CD4-positive, alpha-beta T cell treated with Interleukin-12 subunit alpha and Interleukin-12 subunit beta, for 1 hour (primary cell): ENCODE measurements at places on chromosomes 6 and 20.

GRCh38 chr6:79441192-79441591, 96.0 kb downstream of the LCA5 start:
- DNase-seq: no peak

GRCh38 chr6:110180228-110181008, at the start of gene CDC40:
CDC40 (plus strand) TSS chr6:110180427; CDS start chr6:110180445, 18 bp downstream.
- DNase-seq: no peak

DNA sequence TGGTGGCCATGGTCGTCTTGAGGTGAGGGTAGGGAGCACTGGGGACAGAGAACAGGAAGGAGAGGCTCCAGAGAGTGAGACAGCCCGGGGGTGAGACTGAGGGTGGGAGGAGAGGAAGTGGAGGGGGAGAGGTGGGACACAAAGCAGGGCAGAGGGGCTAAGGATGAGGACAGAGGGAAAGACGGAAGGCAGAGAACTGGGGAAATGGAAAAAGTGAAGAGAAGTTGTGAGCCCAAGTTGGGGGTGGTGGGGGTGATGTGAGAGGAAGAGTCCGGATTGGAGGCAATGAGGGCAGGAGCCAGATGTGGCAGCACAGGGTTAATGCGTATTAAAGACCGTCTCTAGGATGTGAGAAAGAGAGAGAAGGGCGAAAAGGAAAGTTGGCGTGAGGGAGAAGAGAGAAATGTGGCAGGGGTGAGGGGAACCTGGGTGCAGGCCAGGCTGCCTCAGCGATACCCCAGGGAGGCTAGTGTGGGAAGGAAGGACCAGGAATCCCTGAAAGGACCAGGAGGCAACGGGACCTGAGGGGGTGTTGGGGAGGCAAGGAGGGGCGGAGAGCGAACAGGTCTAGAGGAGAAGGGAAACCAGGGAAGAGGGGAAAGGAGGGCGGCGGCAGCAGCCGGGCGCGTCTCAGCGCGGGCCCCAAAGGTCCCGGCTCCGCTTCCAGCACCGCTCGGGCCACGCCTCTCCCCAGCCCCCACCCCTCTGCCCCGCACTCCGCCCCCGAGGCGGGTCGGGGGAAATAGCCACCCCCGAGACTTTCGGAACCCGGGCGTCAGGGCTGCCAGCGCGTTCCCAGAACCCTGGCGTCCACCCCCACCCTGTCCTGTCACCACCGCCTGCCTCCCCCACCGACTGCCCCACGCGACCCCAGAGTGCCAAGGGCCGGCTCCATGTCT, at the start of gene PPP1R18:
Gene PPP1R18 (minus strand): TSS at position 637 of the 899 bp plus-strand sequence. CDS start 627 bp downstream, at position 10.
- DNase-seq: peak; percentile 83

DNA sequence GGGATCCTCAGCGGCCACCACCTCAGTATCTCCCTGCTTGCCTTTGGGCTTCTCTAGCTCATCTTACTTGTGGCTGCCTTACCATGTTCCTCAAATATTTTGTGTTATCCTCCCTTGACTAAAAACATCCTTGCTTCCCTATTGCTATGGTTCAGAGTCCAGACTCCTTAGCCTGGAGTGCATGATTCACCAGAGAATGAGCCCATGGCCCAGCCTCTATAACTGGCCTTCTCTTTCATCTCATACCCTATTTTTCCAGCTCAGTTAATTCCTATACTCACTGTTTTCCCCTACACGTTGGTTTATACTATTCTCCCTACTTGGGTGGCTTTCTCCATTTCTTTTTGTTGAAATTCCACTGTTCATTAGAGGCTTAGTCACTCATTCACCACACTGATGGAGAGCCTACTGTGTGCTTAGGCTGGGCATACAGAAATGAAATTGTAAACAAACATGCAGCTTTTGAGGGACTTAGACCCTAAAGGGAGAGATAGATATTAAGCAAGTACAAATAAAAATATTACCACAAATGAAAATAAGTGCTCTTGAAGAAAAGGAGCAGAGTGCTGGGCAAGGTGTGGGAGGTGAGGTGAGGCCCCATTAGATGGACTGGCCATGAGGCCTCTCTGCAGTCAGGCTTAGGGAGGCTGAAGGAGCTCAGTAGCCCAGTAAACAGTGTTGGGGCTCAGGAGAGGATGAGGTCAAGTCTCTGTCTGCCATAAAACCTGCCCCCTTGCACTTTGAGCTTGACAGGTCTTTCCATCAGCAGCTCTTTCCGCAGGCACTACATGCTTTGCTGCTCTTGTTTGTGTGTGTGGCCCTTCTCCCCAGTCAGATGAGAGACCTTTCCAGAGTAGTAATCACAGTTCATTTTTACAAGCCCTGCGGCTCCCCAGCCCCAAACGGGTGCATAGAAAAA, 109.3 kb downstream of the TCP11 start:
- DNase-seq: no peak

DNA sequence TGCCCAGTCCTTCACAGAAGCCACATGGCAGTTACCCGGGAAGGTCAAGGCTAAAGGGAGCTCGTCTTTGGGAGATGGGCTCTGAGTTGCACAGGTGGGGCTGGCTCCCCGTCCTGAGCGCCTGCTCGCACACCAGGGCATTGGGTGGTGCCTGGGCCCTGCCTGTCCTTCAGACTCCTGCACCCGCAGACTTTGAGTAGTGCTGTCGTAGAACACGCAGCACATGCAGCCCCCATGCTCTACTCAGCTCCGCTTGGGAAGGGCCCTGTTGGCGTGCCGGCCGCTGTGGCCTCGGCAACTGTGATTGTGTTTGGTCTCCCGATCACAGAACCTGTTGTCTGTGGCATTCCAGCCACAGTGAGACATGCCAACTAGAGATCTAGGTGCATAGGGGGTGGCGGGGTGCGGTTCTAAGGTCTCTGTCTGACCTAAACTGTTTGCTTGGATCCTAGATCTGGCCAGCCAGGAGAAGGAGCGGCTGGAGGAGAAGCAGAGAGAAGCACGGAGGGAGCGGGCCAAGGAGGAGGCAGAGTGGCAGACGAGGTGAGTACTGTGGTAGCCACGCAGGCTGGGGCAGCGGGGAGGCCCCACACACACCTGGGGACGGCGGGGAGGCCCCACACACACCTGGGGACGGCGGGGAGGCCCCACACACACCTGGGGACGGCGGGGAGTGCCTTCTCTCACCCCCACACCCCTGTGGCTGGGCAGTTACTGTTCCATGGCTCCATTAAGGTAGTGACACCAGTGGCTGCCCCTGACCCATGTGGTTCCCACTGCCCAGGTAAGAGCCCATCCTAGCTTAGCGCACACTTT, 11.3 kb upstream of the ADRM1 start:
- no peak for DNase-seq

DNA sequence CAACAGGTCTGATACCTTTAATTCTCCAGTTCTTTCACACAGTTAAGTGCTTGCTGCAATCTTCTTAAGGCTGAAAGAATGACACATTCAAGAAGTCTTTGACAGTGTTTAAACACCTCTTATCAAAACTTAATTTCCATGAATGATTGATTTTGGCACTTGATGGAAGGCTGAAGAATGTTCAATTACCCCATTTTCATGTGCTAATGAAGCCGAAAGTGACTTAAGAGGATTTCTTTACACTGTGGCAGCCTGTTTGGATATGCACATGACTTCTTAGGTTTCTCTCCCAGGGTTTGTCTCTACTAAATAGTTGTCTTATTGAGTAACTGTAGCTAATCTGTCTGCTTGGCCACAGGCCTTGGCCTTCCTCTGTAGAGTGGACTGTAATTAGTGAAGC, 81.1 kb upstream of the PRDM1 start:
- no peak for DNase-seq

DNA sequence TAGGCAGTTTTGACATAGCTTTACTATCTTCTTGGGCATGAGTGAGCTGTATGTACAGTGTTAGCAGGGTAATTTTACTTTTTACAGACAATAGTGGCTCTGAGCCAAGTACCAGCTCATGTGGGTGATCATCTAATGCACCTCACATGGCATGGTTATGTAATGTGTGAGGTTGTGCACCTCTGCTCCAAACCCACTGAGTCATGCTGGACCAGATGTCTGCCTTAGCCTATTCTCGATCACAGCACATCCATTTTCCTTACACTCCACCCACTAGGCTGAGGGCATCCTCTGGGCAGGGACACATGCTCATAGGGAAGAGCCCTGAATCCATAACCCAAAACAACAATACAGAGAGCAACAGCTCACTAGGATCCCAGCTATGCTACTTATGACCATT, 71.6 kb upstream of the FBXL4 start:
- DNase-seq: no peak

DNA sequence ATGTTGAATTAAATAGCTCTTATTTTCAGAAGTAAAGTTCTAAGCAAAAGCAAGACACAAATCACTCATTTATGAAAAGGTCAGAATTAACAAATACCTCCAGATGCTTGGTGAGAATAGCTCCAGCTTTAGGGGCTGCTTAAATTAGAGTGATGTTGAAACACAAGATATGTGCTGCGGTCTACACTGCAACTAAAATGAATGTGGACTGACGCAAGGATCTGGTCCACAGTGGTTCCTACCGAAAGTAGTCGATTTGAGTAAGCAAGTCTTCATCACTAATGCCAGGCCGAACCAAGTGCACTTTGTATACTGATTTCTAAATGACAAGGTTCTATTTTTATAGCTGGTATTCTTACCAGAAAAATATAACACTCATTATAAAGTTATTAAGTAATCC, 96.3 kb downstream of the PRDM1 start:
- no peak for DNase-seq

GRCh38 chr20:44123874-44124535, 63.0 kb downstream of the JPH2 start:
- no peak for DNase-seq

- DNase-seq: no peak
Measured at GRCh38 chr6:55913228-55914195, 38.1 kb upstream of the BMP5 start.

DNA sequence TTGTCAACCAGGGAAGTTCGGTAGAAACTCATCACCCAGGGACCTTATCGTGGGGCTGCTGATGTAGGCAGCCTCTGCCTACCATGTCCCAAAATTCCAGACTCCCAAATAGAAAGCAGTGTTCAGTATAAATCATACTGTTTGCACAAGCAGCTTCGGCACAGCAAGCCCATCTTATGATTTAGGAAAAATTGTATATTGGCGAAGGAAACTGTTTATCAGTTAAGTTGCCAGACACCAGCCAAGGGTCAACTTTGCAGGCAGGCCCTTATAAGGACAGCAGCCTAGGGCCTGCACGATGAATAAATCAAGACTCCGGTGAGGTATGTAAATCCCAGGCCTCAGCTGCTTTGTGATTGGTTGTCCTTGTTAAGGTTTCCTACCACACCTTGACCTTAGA, 36.8 kb downstream of the GFOD1 start:
- no peak for DNase-seq

DNA sequence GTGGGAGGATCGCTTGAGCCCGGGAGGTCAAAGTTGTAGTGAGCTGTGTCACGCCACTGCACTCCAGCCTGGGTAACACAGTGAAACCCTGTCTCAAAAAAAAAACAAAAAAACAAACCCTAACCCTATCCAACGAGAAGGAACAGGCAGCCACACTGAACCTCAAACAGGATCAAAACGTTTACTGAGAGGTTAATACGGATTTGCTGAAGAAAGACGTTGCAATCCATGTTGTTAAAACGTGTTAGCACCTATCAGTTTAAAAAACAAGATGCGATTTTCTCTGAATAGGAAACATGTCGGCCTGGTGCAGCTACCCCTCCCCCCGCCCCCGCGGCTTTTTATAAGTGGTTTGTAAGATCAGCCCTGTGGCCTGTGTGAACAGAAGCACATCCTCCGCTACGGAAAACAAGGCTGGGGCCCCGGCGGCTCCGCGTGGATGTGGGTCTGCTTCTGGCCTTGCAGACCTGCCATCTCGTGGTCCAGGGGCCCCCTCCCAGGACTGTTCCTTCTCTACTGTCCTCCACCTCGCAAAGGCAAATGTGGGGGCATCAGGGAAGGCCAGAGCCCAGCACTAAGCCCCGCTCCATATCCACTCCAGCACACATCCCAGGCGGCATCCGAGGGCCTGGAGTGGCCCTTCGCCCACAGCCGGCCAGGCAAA, 11.4 kb downstream of the SLC2A4RG start:
- peak; percentile 67 for DNase-seq

GRCh38 chr20:54879393-54879792, 404.0 kb downstream of the DOK5 start:
- DNase-seq: no peak

GRCh38 chr6:20582586-20583443, 48.6 kb downstream of the CDKAL1 start:
- DNase-seq: no peak

DNA sequence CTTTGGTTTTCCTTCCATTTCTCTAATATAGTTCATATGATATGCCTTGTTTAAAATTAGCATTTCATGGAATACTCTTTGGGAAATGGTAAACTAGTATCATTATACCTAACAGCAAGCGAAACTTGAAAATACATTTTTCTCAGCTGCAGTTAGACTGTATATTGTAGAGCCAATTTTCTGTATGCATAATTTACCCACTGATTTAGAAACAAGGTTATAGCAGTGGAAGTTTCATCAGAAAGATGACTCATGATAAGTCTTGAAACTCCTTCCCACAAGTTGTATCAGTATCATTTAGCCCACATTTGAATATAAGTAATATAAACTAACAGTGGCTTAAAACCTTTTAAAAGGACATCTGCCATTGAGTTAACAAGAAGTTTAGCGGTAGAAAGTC, 164.8 kb upstream of the BMP5 start:
- no peak for DNase-seq

DNA sequence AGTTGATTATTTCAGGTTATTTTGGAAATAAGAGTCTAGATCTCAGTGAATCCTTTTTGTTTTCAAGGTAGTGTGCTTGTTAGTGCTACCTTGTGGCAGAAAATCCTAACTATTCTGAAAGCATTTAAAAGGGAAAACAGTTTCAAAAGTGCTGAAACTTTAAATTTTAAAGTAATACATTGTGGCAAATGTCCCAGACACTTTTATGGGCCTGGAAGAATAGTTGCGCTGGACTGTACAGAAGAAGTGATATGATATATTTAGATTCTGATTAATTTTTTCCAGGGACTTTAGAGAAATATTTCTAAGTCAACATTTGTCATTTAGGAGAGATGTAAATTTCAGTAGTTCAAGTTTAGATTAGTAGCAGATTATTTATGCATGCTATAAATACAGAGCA, 96.7 kb upstream of the BMP5 start:
- DNase-seq: no peak

GRCh38 chr20:22407237-22408193, 176.9 kb downstream of the FOXA2 start:
- DNase-seq: no peak

- DNase-seq: peak; percentile 89
Measured at GRCh38 chr6:30325150-30325872, 1.4 kb upstream of the TRIM39 start.

GRCh38 chr20:54642864-54643667, 167.7 kb downstream of the DOK5 start:
- no peak for DNase-seq

GRCh38 chr6:34610819-34611477, 54.8 kb upstream of the SPDEF start:
- no peak for DNase-seq

DNA sequence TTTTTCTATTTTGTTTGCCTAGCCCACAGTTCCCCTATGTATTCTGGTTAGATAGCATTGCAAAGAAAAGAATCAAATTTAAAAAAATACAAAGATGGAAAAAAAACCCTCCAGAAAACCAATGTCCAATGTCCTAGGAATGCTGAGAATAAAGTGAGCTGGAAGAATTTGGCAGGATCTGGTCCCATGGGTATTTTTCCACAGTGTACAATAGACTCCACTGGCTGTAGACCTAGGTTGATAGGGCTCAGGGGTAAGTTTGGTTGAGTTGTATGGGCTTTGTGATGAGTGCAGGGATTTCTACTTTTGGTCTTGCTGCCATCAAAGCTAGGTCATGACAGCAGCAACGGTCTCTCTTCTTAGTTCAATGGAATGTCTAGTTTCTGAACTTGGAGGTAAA, 41.5 kb downstream of the SLC22A2 start:
- DNase-seq: no peak
